ENCODE measurements at places on chromosomes 16 and 17.

DNA sequence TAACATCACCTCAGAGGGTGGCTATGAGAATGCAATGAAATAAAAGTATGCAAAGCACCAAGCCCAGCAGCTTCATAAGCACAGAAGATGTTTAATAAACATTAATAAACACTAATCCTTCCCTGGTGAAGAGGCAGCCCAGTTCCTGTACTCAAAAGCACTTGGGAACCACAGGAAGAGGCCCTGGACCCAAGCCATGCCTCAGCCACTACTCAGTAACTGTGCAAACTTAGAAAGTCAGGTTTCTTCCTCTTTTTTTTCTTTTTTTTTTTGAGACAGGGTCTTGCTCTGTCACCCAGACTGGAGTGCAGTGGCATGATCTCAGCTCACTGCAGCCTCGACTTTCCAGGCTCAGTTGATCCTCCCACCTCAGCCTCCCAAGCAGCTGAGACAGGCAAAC lies 5.3 kb downstream of the ARHGAP17 start:
- DNase-seq: no peak

GRCh38 chr17:35725802-35726126 lies 5.7 kb upstream of the RASL10B start:
- no peak for DNase-seq

DNA sequence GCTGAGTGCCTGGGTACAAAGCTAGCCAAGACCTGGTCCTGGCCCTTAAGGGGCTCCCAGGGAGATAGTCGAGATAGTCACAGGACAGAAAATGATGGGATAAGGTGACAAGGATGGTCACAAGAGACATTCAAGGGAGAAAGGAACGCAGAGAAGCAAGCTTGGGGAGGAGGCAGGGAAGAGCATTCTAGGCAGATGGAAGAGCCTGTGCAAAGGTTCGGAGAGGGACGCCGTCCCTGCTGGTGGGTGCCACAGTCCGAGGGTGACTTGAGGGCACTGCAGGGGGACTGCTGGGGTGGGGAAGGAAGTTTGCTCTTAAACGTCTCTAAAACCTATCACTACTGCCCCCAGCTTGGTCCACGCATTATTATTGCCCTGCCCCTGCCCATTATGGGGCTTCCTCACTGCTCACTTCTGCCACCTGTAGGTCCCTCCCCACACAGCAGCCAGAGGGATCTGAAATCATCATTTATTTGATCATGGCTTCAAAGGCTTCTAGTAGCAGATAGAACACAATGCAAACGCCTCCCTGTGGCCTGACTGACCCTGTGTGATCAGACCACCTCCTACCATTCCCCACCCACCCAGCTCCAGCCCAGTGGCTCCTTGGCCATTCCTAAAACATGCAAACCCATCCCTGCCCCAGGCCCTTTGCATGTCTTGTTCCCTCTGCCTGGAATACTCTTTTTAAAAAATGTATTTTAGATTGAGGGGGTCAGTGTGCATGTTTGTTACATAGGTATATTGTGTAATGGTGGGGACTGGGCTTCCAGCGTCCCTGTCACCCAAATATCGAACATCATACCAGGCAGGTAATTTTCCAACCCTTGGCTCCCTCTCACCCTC lies 60.3 kb downstream of the RMI2 start:
- DNase-seq: peak; percentile 52

DNA sequence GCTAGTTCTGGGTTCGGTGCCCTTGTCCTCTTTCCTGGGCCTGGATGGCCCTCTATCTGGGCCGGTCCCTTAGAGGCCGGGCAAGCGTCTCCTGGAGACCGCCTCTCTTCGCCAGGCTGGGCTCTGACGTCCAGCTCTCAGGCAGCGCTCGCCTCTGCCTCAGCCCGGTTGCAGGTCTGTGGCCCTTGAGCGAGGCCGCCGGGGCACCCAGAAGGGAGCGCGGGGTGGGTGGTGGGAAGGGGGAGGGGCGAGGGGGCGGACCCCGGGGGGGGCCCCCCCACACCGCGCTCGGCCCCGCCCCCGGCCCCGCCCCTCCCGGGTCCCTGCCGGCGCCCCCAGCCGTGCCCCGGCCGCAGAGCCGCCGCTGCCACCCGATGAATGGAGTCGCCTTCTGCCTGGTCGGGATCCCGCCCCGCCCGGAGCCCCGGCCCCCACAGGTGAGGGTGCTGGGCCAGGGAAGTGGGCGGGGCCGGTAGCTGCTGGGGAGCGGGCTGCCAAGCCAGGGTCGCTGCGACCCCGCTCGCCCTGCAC lies at the start of gene ARHGAP23:
ARHGAP23 (plus strand) TSS at position 353 of the 531 bp plus-strand sequence; CDS start at position 375, 22 bp downstream.
- no peak for DNase-seq

DNA sequence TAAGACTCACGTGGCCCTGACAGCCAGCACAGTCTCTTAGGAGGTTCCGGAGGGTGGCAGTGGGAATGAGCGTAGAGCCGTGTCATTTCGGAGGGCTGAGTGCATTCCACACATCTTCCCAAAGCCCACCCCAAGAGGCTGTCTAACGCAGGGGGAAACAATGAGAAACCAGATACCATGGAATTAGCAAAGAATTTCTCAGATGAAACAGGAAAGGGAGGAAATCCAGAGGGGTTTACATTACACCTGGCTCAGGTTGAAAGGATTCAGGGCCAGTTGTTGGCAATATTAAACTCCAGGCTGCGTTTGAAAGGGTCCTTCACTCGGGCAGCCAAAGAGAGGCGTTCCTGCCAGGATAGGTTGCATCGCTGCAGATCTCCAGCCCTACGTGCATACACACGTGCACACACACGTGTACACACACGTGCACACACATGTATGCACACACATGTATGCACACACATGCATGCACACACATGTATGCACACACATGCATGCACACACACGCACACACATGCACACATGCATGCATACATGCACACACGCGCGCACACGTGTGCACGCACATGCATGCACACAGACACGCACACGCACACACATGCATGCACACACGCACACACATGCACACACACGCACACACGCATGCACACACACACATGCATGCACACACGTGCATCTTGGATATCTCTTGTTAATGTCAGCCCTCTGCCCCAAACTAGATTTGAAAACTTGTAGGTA lies 12.2 kb downstream of the CBX4 start:
- DNase-seq: no peak

DNA sequence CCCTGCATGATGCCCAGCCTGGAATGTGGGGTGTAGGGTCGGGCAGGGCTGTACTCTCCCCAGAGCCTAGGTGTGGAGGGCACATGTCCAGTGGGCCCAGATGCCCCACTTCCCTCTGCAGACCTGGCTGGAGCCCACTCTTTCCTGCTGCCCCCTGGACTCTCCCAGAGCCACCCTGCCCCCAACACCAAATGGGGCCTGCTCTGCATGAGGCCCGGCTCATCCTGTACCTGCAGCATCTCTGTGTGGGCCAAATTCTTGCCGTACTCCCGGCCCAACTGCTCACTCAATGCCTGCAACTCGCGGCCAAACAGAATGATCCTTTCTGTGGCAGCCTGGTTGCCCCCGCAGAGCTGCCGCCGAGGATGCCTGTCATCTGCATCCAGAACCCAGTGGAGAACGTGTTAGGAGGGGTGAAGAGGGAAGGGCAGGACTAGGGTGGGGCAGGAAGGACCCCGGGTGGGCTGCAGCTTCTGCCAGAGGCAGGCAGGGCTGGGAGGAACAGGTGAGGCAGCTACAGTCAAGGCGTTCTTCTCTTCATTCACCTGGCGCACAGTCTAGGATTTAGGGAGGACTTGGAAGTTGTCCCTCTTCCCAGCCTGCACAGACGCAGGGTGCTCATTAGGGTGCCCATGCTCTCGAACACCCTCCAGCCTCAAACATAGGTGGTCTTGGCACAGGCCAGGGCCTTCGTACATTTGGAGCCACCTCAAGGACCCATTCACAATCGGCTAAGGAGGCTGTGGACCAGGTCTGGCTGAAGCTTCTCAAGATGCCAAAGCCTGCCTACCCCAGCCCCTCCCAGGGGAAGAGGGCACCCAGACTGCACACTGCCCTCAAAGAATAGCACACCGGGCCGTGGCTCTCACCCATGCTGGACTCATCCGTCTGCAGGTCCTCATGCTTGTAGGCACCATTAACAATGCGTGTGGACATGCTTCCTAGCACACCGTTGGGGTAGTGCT lies 8.7 kb upstream of the GFOD2 start:
- no peak for DNase-seq

DNA sequence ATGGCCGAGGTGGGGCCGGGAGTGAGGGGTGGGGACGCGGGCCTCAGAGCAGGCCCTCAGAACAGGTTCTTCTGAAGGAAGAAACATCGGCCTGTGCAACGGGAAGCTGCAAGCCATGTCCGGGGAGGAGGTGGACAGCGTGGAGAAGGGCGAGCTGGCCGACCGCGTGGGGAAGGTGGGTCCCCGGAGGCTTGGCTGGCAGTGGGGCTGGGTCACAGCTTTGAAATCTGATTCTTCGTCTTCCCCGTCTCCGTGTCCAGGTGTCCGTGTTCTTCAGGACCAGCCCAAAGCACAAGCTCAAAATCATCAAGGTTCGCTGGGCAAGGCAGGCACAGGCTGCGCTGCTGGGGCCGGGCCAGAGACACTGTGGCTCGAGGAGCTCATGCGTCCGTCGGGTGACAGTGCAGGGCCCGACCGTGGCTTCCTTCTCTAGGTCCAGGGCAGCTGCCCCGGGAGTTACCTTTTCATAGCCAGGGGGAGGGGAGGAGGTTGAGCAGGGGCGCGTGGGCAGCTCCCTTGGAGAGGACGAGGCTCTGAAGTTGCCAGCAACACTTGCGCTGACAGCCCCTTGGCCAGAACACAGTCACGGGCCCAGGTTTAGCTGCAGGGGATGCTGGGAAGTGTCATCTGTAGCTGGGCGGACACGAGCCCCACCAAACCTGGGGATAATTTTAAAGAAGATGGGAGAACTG lies 51.3 kb downstream of the MEAK7 start:
- DNase-seq: no peak

GRCh38 chr16:52191531-52192134 lies 355.3 kb downstream of the TOX3 start:
- DNase-seq: peak; percentile 65

DNA sequence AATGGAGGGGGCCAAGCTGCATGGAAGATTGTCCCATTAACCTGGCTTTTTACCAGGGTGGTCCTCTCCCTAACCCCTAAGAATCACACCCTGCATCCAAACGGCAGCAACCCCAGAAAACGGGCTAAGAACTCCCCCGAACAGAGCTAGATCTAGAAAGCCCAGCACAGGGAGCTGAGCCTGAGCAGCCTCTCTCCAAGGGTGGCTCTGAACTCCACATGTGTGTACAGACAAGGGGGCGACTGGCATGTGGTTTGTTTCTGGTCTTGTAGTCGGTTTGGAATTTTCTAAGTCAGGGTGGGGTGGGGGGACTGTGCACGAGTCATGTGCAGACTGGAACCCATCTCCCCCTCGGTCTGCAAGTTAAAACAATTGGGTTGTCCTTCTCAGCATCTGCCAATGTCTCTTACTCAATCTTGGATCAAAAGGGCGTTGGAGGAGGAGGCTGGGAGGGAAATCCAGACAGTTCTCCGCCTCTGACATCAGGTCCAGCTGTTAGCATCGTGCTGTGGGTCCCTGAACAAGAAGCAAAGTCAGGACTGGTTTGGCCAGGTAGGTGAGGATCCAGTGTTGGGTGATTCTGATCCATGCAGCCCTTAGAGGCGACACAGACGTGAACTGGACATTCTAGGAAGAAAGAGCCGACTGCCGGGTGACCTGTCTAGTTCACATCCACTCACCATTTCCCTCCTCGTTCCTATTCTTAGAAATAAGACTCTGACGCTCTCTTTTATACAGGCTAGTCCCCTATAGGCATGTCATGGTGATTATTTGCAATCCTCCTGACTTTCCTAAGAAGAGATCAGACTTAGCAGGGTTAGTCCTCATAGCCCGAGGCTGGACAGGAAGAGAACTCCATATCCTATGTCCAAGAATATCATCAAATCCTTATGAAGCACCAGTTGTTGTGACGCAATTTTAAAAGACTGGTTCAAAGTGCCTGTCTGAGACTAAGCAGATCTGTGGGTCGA lies 381.8 kb downstream of the SOX9 start:
- no peak for DNase-seq

DNA sequence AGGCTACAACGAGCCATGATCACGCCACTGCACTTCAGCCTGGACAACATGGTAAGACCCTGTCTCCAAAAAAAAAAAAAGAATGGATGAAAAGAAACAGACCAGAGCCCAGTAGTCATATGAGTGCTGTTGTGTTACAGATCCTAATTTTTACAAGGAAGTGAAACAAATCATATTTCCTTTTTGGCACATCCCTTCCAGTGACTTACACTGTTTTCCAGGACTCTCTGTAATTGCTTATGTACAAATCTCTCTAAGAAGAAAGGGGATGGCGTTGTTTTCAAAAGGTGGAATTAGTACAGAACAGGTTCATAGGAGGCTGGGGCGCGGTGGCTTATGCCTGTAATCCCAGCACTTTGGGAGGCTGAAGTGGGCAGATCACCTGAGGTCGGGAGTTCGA lies 19.8 kb upstream of the ZNF594 start:
- no peak for DNase-seq

DNA sequence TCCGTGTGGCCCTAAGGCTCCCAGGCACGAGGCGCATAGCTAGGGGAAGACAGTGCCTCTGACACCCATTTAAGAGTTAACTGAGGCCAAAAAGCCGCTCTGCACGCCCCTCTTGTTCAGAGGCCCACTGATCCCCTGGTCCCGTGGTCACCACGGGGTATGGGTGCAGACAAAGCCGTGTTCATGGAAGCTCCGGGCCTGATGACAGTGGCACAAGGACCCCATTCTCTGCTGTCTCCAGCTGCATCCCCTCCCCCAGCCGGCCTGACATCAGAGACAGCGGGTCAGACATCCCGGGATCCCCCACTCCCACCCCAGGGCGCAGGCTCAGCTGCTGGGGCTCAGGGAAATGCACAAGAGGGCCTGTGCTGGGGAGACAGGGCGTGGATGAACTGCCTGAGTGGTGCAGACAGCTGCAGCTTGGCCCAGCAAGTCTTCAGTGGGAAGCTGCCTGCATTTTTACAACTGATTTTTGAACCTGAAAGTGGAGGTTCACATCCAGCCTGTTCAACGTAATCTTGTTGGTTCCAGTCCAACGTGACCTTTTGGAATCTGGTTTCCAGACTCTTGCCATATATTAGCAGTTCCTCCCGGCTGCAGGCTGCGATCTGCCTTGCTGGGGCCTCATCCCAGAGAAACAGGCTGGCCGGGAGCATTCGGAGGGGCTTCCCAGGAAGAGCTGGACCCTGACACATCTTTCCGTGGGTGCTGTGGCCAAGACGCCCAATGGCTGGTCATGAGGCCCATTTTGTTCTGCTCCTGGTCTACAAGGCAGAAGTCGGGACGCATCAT lies 9.7 kb upstream of the BAHCC1 start:
- DNase-seq: no peak

- DNase-seq: no peak
These were observed 509 bp downstream of the CNEP1R1 start for GRCh38 chr16:50025537-50025931.

DNA sequence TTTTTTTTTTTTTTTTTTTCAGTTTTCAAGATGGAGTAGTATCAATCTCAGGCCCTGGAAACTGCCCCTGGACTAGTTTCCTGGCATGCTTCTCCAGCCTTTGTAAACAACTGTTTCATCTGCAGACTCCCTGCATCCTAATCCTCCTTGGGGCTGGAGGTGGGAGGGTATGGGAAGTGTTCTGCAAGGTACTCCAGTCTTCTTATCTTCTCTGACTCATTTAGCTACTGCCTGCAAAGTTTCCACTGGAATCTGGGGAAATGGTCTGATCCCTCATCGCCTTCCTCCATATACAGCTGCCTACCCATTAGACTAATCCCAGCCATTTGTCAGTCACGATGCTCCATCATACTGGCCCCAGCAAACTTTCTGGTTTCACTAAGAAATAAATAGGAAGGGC lies 21.5 kb downstream of the COPZ2 start:
- DNase-seq: no peak

- DNase-seq: no peak
These were observed 68.8 kb downstream of the ZNF18 start for GRCh38 chr17:11928436-11928835.
